Activated T-helper 17 cell treated with anti-CD3 and anti-CD28 coated beads, Interleukin-2, amount 50 U/mL, for 72 hours (primary cell): ENCODE measurements at places on chromosomes 4 and X. TPM values are rescaled to one million over a fixed set of nuclear protein-coding genes. Genes with fewer than 3 reads are reported as not detected.
A peak's percentile ranks its signal among the peaks of the same experiment; 100 is the strongest.

- ATAC-seq, result no peak
Observed at GRCh38 chr4:148090029-148090428, 352.2 kb downstream of the NR3C2 start.

- ATAC-seq, result no peak
Observed at GRCh38 chr4:127832585-127832984, 48.1 kb upstream of the PLK4 start.

DNA sequence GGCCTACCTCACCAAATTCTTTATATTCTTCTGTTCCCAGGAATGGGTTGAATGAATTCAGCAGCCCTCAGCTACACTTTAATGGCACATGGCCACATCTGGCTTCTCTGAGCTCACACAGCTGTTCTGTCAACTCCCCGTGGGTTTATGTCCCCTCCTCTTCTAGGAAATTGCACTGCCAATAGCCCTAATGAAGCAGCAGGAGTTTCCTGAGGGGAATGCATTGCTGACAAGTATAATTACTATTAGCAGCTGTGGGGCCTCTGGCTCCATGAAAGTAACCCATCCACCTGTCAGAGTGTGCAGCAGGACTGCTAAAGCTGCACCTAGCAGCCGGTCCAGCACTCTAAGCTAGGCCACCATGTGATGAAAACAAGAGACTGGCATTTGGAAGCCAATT is 50.3 kb downstream of the FTHL17 start:
- ATAC-seq, result no peak

GRCh38 chr4:70544279-70544868 is 26.0 kb downstream of the AMTN start:
- no peak for ATAC-seq

DNA sequence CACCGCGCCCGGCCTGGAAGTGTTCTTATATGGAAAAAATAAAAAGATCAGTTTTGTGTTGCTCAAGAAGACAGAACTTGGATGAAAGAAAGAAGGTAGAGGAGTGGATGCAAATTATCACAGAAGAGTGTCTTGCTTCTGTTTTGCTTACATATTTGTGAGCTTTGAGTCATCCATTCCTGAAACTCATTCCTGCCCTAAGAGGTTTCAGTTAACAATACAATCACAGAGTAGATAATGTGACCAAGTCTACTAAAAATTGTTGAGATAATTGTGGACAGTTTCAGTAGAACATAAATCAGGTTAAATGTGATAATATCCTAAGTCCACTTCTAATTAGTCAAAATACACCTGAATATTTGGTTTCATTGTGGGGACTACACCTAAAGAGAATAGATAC is 26.4 kb upstream of the LRCH2 start:
- ATAC-seq, result no peak

Gene ADH5
- 114 TPM for total RNA-seq

DNA sequence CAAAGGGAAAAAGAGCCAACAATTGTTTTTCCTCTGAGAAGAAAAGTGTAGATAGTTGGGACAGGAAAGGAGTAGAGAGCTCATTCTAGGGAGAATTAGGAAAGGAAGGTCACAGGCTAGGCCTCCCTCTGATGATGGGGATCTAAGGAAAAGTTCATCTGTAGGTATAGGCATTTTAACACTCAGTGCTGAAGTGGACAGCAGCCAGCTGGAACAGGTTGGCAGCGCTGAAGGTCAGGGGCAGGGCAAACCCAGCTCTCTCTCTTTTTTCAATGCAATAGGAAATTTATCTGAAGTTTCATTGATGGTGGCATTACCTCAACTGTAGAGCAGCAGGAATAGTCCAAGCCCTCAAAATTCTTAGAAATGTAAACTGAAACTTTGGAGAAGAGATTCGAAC is 98.5 kb upstream of the ETNPPL start:
- no peak for ATAC-seq

- ATAC-seq, result no peak
Observed at GRCh38 chrX:1400049-1400448, 8.1 kb upstream of the SLC25A6 start.

Gene CCNA2
- total RNA-seq, result 59.5 TPM

Gene CLDN22
- not detected for total RNA-seq

DNA sequence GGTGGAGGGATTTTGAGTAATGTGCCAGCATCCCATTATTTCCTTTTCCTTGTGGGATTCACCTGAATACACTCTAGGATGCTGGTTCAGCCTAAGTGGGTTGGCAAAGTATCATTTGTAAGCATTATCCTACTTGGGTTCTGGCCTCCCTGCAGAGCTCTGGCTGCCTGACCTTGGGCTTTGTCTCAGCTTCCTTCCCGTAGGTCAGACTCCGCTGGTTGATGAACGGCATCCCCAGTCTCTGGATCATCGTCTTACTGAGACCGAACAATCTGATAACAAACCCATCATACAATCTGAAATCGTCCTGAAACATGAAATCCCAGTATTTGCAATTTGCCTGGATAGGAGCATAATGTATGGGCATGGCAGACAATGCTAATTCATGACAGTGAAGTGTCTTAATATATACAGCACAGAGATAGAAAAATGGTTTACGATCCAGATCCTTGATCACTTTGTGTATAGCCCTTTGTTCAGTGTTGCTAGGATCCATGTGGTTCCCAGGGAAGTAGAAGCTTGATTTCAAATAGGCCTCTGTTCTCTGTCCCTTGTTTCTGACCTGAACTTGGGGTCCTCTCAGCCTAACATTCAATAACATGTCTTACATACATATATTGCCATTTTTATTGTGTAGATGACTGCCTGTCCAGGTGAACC is 5.5 kb downstream of the MID2 start:
- ATAC-seq, result no peak

Gene SLAIN2
- 52.0 TPM for total RNA-seq

GRCh38 chrX:16718824-16719333 is 533 bp upstream of the SYAP1 start:
- no peak for ATAC-seq

DNA sequence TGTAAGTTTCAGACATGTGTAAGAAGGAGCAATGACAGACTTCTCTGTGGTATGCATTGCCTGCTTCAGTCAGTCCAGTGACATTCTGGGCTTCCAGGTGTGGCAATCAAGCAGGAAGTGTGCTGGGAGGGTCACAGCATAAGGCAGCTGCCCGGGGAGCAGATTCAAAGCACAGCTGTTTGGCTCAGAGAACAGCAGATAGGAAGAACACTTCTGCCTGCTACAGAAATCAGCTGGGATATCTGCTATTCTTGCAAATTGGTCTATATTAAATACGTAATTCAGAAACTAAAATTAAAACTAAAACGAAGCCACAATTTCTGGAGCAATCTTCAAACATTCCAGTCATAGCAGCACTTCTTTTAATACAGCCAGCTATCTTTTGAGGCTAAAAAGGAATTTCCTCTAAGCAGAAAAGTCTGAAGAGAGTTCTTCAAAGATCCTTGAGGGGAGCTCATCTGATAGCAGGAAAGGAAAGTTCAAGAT is 47.5 kb upstream of the GALNT7 start:
- ATAC-seq, result peak; percentile 23
